ENCODE measurements at places on chromosomes 7 and 10.

DNA sequence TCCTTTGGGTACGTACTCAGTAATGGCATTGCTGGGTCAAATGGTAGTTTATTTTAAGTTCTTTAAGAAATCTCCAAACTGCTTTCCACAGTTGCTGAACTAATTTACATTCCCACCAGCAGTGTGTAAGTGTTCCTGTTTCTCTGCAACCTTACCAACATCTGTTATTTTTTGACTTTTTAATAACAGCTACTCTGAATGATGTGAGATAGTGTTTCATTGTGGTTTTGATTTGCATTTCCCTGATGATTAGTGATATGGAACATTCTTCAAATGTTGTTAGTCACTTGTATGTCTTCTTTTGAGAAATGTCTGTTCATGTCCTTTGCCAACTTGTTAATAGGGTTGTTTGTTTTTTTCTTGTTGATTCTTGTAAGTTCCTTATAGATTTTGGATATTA, 558.9 kb downstream of the SH2D4B start:
- no peak for DNase-seq

GRCh38 chr10:35369049-35369611, 32.8 kb downstream of the CCNY start:
- DNase-seq = no peak

GRCh38 chr10:86217371-86218080, 149.1 kb downstream of the GRID1 start:
- DNase-seq = no peak

DNA sequence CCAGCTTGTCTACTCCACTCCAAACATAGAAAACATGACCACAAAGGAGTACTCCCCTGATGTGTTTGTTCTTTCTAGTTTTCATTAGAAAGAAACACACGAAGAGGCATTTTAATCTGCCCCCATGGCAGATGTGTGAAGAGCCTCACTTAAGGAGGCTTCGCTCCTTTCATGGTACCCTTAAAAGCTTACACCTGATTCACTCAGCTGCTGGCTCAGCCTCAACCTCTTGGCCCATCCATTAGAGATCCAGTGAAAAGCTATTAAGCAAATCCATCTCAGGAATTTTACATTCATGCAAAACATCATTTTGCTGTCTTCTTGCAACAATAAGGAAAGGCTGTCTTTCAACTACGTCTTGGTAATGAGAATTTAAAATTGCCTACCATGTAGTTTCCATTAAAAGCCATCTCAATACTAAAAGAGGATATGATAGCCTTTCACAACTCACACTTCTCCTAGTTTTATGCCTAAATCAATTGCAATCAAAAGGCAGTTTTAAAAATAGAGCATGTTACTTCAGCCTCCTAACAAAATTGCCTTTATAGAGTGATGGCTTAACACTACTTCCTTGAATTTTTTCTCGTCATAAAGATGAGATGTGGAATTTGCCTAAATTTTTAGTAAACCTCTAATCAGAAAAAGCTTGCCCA, 22.7 kb downstream of the MACC1 start:
- no peak for DNase-seq

DNA sequence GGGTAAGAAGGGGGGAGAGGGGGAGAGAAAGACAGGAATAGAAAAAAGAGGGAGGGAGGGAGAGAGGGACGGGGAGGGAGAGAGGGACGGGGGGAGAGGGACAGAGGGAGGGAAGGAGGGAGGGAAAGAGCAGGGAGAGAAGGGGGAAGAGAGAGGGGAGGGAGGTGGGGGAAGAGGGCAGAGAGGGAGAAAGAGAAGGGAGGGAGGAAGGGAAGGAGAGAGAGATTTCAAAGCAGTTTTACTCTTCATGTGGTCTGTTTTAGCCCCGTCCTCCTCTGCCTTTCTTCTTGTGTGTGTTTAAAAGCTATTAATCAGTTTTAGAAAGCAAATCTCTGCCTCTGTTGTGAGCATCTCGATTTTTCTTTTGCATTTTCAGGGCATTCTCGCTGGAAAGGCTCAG, 237.0 kb downstream of the WDR37 start:
- no peak for DNase-seq

DNA sequence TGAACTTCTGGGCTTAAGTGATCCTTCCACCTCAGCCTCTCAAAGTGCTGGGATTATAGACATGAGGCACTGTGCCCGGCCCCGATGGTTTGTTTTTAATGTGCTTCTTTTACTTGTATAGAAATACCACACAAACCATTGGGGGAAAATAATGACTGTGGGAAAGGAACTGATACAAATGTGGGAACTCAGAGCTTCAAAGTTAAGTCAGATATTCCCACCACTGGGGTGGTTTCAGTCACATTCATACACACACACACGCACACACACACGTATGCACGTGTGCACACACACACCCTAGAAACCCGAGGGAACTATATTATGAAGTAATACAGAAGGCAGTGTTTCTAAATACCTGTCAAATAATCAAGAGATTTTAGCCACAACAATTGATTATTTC, 17.0 kb downstream of the CPA4 start:
- no peak for DNase-seq

DNA sequence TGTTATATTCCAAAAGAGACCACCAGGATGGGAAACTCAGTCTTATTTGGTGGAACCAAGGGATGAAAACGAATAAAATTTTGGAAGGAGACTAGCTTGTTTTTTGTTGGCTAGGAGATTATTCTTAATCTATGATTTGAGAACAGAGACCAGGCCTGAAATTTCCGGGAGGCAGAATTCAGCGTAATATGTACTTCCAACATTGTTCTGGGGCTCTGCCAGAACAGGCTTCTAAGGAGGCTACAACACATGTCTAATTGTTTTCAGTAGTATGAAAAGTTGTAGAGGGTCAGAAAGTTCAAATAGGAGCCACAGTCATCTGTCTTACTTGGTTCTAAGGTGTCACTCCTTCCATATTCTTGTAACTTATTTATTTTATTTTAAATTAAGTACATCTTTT, 1.7 kb downstream of the DDX21 start:
- no peak for DNase-seq

DNA sequence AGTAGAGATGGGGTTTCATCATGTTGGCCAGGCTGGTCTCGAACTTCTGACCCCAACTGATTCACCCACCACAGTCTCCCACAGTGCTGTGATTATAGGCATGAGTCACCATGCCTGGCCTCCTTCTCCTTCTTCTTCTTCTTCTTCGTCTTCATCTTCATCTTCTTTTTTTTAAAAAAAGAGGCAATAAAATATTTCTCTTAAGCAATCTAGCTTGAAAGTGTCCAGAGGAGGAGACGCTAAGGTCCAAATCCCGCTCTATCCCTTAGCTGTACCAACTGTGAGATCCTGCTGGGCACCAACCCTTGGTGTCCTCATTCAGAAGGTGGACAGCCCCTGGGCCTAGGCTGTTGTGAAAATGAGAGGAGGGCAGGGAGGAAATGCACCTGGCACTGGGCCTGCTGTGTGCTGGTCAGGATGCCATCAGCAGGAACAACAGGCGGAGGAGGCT, 13.9 kb upstream of the PSAP start:
- no peak for DNase-seq

- no peak for DNase-seq
These were observed 697.1 kb upstream of the GALNT17 start for GRCh38 chr7:70434821-70435220.

GRCh38 chr10:113382691-113383090, 170.2 kb upstream of the HABP2 start:
- no peak for DNase-seq
